RKO (cell line): ENCODE measurements at places on chromosomes 7 and 10.

GRCh38 chr10:13224210-13224995, 9.8 kb downstream of the UCMA start:
- DNase-seq = no peak

GRCh38 chr7:121633186-121633585, 237.1 kb upstream of the FAM3C start:
- DNase-seq = no peak

DNA sequence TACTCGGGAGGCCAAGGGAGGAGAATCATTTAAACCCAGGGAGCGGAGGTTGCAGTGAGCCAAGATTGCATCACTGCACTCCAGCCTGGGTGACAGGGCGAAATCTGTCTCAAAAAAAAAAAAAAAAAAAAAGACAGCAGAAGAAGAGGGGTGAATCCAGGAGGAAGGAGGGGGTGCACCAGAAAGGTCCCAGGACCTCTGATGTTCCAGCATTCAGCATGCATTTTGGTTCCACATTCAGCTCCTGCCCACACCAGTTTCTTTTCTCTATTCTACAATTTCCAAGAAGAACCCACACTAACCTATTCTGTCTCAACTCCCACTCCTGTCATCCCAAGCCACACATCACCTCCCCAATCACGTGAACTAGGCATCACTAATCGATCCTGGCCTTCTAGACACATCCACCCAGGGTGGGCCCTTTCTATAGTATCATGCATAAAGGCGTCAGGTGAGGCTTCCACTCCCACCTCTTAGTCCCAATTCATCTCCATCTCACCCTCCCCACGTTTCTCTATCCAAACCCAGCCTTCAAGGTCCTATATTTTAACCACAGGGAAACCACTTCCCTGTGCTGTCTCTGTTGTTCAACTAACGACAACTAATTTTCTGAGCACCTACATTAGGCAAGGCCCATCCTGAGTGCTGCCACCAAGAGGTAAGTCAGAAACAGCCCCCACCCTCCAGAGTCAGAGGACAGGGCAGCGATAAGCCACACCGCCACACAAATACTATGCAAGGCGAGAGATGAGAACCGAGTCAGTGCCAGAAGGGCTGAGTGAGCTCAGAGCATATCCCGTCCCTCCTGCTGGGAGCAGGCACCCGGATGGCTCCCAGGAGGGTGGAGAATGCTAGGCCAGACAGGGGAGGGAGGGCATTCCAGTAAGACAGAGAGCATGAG, 2.2 kb downstream of the ANXA11 start:
- peak; percentile 73 for DNase-seq

- no peak for DNase-seq
Measured at GRCh38 chr10:113523071-113523470, 29.8 kb upstream of the HABP2 start.

DNA sequence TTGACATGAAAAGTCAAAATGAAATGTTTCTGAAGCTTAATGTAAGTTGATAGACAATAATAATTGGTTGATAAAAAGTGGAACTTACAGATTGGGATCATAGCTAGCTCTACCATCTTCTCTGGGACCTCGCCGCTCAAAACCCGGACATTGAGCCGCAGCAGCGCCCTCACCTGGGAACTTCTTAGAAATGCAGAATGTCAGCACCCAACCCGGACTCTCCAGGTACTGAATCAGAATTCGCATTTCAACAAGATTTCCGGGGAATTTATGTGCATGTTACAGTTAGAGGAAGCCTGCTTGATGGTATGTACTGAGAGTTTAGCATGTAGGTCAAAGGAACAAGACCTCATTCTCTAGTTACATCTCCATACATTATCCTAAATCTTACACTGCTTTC, 36.7 kb upstream of the ABLIM1 start:
- peak; percentile 20 for DNase-seq

- DNase-seq = no peak
Measured at GRCh38 chr10:19451356-19451755, 364.9 kb upstream of the PLXDC2 start.

GRCh38 chr7:84336303-84336702, 141.7 kb upstream of the SEMA3A start:
- DNase-seq = no peak

- DNase-seq = no peak
Measured at GRCh38 chr10:38038932-38039245, 28.4 kb downstream of the ZNF33A start.

- no peak for DNase-seq
Measured at GRCh38 chr10:89846281-89846630, 144.9 kb downstream of the KIF20B start.

- no peak for DNase-seq
Measured at GRCh38 chr7:151342102-151342646, 562 bp downstream of the NUB1 start.

- DNase-seq = no peak
Measured at GRCh38 chr10:4649886-4650508, 176.0 kb upstream of the AKR1E2 start.

DNA sequence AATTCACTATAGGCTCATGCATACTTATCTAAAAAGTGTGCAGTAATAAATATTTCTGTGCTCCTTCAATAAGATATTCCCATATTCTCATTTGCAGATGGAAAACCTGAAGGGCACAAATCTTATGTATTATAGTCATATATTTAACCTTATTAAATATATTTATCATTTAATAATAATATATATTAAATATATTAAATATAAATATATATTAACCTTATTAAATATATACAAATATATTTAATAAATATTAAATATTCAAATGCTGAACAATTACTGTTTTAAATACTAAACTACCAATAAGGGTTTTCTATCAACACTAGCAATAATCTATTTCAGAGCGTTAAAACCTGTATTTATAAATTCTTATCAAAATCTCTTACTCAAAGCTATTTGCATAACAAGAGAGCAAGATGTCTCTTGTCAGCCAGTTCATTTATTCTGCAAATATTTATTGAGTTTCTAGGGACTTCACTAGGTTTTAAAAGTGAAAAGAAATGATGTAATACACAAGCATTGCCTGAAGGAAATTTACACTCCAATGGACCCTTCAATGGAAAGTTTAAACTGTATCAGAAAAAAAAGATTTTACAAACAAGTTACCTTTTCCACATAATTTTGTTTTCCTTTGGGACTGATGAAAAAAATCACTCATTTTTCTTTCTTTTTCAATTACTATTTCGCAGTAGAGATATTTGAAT, 159.2 kb downstream of the AGMO start:
- no peak for DNase-seq

DNA sequence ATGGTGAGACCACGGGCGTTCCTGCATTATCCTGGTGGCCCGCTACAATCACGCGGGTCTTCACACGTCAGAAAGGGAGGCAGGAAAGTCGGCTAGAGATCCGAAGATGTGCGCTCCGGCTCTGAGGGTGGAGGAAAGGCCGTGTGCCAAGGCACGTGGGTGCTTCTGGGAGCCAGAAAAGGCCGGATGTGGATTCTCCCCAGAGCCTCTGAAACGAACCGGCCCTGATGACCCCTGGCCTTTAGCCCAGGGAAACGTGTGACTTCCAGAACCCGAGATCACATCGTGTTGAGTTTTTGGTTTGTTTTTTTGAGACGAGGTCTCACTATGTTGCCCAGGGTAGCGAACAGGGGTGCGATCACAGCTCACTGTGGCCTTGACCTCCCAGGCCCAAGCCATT, 244.2 kb downstream of the ELFN1 start:
- no peak for DNase-seq

DNA sequence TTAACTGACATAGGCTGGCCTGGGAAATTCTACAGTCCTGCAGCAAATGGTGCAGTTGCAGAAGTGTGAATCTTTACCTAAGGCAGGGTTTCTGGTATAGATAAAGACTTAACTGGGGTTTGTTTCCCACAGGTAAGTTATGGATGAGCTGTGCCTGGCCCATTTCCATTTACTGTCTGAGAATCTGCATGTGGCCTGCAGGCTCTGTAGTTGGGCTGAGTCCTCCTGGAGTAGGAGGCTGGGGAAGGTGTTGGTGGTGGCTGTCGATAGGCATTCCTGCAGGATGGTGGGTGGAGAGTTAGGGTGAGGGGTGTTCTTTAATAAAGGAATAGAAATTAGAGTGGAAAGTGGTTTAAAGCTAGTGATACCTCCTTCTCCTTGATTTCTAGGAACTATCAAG, 193.5 kb downstream of the AUTS2 start:
- no peak for DNase-seq

DNA sequence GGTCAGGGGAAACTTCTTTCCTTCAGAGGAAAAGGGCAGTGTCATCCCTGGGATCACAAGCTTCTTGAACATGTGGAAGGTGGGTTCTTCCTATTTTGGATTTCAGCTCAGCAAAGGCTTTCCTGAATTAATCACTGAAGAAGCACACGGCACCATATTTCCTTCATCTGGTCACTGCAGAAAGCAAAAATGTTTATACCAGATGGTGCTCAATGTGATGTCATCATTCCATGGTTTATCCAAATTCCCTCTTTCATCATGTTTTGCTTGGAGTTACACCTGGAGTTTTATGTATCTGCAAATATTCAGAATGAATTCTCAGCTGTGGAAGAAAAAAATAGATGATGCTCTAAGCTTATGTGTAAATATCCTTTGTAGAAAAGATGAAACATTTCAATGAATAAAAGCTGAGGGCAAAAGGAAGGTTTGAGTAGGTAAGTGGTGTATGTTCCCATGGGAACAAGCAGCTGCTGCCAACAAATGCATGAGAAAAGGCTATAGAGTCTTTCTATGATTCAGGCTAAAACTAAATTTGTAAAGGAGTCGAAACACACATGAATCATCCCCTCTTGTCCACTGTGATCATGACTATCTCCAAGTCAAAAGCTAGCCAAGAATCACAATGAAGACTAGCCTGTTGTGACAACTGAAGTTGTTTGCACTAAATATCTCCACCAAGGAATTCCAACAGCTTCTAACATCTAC, 26.9 kb upstream of the BPGM start:
- peak; percentile 60 for DNase-seq
